ENCODE measurements at places on chromosomes 3 and 15.

DNA sequence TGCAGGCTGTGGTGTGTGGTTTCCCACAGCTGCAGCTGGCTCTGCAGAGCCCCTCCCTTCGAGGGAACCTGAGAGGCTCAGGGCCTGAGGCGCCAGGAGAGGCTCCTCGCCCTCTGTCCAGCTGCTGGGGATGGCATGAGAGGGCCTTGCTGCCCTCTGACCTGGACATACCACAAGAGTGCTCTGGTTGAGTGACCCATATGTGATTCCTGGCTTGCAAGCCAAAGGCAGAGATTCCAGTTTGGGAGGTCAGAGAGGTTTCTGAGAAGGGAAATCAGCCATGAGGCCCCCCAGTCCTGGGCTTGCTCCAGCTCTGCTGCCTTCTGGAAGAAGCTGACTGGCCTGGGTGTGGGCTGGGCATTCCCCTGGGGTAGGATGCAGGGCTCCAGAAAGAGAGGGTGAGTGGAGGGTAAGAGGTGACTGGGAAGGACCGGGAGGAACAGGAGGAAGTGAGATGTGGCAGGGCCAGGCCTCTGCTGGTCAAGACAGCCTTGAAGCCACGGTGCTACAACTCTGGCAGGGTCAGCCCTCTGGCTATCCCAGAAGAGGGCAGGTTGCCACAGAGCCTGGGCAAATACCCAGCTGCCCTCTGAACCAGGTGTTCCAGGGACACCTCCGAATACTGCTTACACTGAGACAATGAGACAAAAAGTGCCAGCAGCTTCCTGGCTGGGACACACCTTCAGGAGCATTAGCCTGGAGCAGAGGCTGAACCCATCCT lies 16.0 kb upstream of the SRP14 start:
- DNase-seq: no peak

DNA sequence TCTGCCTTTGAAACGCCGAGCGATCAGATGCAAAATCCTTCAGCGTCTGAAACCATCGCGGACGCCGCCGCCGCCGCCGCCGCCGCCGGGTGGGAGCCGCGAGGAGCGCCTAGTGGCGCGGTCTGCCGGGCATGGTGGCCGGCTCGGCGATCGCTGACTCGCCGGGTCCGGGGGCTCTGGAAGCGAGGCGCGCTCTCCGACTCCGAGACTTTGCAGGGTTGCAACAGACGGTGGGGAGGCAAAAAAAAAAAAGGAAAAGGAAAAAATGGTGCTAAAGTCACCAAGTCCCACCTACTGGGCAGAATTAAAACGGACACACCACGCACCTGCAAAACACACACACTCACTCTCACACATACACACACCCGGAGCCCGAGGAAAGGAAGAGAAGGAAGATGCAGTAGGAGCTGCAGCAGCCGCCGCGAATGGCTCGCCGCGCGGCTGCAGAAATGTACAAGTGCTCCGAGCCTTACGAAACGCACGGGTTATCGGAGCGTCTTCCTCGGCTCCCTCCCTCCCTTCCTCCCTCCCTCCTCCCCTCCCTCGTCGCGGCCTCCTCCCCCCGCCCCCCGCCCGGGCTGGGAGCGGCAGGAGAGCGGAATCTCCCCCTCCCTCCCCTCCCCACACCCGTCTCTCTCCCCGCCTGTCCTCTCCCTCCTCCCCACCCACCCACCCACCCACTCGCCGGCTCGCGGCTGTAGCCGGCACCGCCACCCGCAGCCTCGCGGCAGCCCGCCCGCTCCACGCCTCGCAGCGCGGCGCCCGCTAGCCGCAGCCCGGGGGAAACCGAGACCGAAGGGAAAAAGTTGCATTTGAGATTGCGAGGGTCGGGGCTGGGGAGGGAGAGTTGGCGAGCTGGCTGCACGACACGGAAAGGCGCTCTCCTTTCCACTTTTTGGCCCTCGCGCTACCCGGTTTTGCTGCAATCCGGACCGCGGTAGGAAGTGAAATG lies at the start of gene NTRK3:
NTRK3 (minus strand) TSS at position 461 of the 952 bp plus-strand sequence. CDS start 586 bp downstream, outside the sequence.
- no peak for DNase-seq

GRCh38 chr3:172100482-172100881 lies 61.1 kb downstream of the FNDC3B start:
- no peak for DNase-seq

GRCh38 chr15:59443341-59444072 lies 5.5 kb downstream of the FAM81A start:
- peak; percentile 41 for DNase-seq

All from GM06990 (cell line).